NCI-H1092 treated with DMSO at 0.1 percent for 48 hours (cell line): ENCODE measurements at places on chromosomes 2 and 18.

DNA sequence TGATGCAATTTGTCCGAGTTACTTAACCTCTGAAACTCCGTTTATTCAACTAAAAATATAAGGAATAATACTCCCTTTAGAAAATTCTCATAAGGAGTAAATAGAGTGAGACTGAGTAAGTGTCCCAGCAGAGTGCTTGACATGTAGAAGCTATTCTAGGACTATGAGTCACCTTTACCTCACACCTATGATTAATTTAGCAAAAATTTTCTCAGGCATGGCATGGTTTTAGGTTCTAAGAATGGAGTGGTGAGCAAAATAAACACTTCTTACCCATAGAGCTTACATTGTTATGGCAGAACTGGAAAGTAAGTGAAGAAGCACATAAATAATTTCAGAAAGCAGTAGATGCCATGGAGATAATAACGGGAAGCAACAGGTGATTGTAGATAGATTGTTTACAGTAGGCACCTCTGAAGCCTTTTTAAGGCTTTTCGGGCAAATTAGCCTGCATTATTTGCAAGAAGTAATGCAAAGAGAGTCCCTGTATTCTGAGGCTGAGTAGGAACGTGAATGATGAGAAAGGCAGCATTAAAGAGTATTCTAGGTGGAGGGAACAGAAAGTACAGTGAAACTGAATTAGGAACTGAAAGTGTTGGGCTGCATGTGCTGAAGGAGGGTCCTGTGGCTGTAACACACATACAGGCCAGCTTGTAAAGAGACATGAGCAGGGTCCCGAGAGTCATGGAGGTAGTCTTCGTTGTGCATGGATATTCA, 209.2 kb downstream of the ZNF407 start:
- no peak for DNase-seq

- no peak for DNase-seq
Observed at GRCh38 chr2:228625481-228625880, 444.0 kb upstream of the SPHKAP start.

DNA sequence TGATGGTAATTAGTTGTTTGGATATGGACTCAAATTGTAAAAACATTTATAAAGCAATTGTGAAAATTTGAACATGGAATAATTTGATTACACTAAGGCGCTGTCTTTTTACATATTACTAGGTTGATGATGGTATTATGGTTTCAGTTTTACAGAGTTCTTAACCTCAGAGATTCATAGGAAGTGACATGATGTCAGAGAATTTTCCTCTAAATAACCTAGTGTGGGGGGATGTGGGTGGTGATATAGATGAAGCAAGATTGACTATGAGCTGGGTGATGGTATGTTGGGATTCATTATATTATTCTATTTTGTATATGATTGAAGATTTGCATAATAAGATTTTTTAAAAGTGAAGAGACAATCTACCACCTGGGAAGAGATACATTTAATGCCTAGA, 45.9 kb upstream of the ATP5MC3 start:
- no peak for DNase-seq

GRCh38 chr2:72085036-72085435, 62.6 kb downstream of the CYP26B1 start:
- DNase-seq = no peak

GRCh38 chr2:10278029-10278762, 24.5 kb upstream of the HPCAL1 start:
- DNase-seq = no peak

DNA sequence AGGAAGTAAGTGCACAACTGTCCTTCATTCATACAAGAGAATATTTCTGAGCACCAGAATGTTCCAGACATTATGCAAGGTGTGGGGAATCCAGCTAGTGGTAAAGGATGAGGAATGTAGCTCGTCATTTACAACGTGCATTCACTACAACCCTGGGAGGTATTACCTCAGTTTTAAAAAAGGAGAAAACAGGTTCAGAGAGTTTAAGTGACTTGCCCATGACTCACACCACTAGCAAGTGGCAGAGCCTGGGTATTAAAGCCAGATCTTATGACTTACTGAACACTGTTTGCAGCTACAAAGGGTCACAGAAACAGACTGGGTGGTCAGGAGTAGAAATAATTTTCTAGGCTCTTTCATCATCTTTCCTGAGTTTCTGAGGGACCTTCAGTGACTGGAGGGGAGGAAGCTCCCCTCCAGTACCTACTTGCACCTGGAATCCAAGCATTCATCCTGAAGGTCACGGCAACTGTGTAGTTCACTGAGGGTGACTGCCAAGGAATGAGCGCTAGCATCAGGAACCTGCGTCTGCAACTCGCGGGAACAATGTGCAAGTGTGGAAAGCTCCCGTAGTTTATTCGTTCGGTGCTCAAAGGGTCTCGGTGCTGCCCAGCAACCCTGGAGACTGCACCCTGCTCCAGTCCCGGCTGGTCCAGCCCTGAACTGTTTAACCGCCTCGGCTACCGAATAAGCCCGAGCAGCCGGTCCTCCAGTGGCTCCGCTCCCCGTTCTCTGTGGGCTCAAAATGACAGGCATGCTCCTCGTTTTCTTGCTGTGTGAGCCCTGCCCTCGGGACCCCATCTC, 647 bp downstream of the CCDC121 start:
- no peak for DNase-seq

DNA sequence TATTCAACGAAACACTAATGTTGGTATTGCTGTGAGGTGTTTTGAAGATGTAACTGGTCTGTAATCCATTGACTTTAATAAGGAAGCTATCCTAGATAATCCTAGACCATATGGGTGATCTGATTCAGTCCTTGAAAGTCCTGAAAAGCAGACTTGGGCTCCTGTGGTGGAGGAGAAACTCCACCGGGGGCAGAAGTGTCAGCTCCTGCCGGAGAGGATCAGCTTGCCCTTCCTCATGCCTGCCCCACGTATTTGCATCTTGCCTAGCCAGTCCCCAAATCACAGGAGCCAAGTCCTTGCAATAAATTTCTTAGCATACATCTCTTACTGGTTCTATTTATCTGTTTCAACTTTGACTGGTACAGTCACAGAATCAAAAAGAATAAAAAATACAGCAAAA, 144.2 kb upstream of the DLGAP1 start:
- DNase-seq = no peak

- no peak for DNase-seq
Observed at GRCh38 chr18:73664896-73665295, 482.7 kb downstream of the FBXO15 start.

- DNase-seq = peak; percentile 54
Observed at GRCh38 chr2:98444436-98445176, at the start of gene INPP4A. TSS of gene INPP4A (plus strand) at chr2:98444858. CDS start at chr2:98520049, 75,191 bp downstream.

- DNase-seq = no peak
Observed at GRCh38 chr2:187924293-187924692, 367.4 kb upstream of the GULP1 start.

DNA sequence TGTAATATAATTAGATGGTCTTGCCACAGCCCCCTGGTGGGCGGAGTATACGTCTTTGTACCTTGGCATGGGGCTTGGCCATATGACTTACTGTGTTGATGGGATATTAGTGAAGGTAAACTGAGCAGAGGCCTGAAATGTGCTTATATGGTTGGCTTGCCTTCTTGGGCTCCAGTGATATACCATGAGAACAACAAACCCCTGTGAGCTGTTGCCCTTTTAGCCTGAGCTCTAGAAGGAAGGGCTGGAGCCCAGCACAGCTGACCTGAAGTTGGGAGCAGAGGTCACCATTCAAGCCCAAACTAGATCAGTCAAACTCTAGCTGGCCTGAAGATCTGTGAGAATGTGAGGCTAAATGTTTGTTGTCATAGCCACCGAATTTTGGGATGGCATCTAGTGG, 75.2 kb upstream of the CD302 start:
- DNase-seq = no peak

- peak; percentile 52 for DNase-seq
Observed at GRCh38 chr18:77108001-77108692, 24.4 kb downstream of the MBP start.

GRCh38 chr2:200356857-200357384, 50.4 kb downstream of the SPATS2L start:
- no peak for DNase-seq

- no peak for DNase-seq
Observed at GRCh38 chr2:81976998-81977397, 1672.4 kb upstream of the LRRTM1 start.

- peak; percentile 27 for DNase-seq
Observed at GRCh38 chr2:105929516-105929915, 184.8 kb downstream of the NCK2 start.

GRCh38 chr2:202455114-202455513, 79.0 kb downstream of the BMPR2 start:
- DNase-seq = no peak

GRCh38 chr2:63888490-63889402, 47.0 kb downstream of the UGP2 start:
- peak; percentile 6 for DNase-seq

GRCh38 chr2:33215299-33215698, 261.1 kb upstream of the RASGRP3 start:
- DNase-seq = no peak

DNA sequence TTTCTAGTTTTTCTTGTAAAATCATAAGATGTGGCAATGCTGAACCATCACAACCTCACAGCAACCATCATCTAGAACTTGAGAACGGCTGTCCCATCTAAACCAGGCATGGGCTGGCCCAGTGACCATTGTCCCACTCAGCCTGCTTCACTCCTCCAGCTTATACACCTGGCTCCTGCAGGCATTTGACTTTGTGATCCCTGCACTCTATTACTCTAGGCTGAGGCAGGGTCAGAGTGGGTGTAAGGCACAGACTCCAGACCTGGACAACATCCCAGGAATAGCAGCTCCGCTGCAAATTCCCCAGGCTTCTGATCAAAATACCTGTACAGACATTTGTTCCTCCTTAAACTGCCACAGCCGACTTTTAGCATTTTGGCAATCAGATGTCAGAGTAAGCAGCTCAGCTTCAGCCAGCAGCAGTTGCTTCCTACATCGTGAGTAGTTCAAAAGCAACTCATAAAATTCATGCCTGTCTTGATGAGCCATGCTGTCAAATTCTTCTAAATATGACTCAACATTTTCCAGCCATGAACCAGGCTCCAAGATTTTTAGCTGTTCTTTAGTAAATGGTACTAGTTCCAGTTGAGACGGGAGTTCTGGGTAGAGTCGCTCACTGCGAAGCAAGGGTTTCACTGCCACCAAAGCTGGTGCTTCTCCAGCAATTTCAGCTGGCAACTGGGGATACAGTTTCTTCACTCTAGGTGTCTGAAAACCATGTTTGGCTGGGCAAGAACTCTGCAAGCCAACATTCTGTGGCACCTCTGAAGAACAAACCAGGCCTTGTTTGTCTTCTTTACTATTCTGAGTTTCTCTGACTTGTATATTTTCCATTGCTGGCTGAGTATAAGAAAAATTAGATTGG, 12.8 kb downstream of the EPG5 start:
- no peak for DNase-seq

DNA sequence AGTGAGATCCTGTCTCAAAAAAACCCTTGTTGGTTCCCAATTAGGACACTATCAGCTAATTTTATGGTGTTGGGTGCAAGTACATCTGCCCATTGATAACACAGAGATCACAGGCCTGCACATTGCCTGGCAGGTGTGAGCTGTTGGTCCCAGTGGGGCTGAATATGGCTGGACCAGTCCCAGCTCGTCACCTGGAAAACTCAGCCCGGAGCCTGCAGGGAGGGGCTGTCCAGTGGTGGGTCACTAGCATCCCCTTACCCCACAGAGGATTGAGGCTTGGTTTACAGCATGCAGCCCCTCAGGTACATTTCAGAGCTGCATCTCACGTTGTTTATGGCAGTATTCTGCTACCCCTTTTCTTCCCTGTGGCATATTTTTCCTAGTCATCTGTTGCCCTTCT, 40.8 kb upstream of the CHMP1B start:
- DNase-seq = no peak

- no peak for DNase-seq
Observed at GRCh38 chr2:21461754-21462240, 338.0 kb downstream of the TDRD15 start.

DNA sequence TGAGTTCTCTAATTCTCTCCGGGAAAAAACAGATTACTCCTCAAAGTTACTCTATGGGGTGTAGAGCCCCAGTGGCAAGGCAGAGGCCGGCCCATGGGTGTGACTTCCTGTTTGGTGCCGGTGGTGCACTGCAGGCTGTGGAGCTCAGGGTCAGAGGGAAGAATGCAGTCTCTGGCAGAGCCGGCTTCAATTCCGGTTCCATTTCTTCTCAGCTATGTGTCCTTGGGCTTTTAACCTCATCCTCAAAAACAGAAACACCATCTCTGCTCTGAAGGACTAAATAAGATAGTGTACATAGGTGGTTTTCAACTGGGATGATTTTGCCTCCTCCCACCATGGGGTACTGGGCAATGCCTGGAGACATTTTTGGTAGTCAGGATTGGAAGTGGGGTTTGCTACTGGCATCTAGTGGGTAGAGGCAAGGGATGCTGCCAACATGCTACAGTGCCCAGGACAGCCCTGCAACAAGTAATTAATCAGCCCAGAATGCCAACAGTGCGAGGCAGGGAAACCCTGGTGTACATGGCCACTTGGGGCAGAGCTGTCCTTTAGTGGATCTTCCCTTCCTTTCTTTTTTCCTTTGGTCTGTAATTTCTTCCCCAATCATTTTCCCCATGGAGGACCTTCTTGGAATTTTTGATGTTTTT, 81.2 kb downstream of the INSIG2 start:
- no peak for DNase-seq

DNA sequence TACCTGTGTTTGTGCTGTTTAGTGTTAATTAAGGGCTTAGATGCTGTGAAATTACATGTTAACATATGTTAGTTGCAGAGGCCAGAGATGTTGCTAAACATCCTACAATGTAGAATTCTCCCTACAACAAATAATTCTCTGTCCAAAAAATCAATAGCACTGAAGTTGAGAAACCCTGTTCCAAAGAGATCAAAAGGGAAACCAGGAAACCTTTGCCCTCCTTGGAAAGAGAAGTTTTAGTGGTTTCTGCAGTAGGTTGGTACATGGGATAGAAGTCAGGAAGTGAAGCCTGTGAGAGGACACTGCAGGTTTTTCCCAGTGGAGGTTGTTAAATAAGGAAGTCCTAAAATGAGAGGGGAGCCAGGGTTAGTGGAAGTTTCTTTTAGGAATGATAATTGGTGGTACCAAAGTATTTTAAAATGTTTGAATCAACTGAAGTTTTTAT, 6.3 kb upstream of the RMDN2 start:
- DNase-seq = no peak

DNA sequence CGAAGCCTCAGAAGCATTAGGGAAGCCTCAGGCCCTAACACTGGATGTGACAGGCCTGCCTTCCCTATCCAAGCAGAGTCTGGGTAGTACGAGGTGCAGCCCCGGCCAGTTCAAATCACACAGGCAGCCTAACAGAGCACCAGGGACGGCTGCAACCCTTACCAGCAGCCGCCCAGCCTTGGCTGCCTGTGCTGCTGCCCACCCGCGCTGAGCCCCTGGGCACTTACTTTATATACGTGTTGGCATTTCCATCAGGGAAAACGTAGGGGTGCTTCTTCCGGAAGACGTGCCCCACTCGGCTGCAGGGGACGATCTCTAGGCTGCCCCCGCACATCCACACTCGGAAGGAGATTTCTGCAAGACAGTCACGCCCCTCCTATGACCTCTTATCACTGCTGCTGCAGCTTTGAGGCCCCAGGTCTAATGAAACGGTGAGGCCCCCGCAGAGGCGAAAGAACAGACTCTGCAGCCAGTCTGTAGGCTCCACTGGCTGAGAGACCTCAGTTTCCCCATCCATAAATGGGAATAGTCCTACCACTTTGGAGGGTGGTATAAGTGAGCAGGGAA, 124.7 kb upstream of the CAPN13 start:
- DNase-seq = no peak
